CD4-positive, alpha-beta memory T cell (primary cell): ENCODE measurements at places on chromosomes 16 and 17.

DNA sequence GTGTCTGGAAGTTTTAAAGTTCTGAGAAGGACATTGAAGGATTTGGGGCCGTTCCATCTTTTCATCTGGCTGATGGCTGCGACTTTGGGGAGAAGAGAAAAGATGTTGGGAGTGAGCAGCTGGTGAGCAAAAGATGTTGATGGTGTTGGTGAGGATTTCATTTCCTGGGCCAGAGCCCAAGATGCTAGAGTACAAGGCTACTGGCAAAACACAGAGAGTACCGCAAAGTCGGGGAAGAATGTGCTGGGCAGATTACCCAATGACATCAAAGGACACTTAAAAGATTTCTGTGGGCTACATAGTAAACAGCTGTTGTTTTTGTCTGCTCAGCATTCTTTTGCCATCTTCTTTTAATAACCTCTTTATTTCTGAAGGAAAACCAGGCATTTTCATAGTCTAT, 49.4 kb upstream of the GAS7 start:
- no peak for DNase-seq
- no peak overlapping the region for H3K4me3 ChIP-seq
- no peaks in the 10 kb centered on the region for H3K27me3 ChIP-seq
- no peaks in the 10 kb centered on the region for H3K36me3 ChIP-seq
- H3K27ac ChIP-seq = no peak overlapping the region

GRCh38 chr16:50876263-50876662, 134.4 kb downstream of the CYLD start:
- no peaks in the 10 kb centered on the region for H3K36me3 ChIP-seq
- H3K4me1 ChIP-seq = no peaks in the 10 kb centered on the region
- no peaks in the 10 kb centered on the region for H3K27me3 ChIP-seq
- no peak overlapping the region for H3K4me3 ChIP-seq
- no peak for DNase-seq

DNA sequence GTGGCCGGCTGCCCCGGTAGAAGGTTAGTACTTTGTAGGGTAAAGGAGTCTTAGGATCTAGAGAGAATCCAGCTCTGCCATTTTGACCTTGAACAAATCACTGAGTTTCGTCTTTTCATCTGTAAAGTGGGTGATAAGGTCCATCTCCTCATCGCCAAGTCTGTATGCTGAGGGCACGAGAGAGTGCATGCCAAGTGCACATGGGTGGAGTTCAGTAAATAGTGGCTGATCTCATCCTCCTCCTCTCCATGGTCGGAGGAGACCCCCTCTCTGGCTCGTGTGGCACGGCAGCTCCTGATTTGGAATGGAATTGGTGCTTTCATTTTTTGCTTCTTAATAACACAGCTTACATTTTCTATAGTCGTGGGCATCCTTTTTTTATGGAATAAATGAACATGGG, 30.7 kb downstream of the MYH3 start:
- no peak overlapping the region for H3K4me3 ChIP-seq
- H3K27me3 ChIP-seq = no peaks in the 10 kb centered on the region
- H3K4me1 ChIP-seq = no peaks in the 10 kb centered on the region
- DNase-seq = no peak

GRCh38 chr17:70345061-70345460, 175.7 kb downstream of the KCNJ2 start:
- H3K36me3 ChIP-seq = no peaks in the 10 kb centered on the region
- no peaks in the 10 kb centered on the region for H3K27me3 ChIP-seq
- H3K4me1 ChIP-seq = peaks cover 5% of the 10 kb centered on the region
- no peak for DNase-seq
